ENCODE measurements at places on chromosomes 6 and 20.

GRCh38 chr6:87103977-87104601 is 9.2 kb upstream of the CGA start:
- no peak for DNase-seq

DNA sequence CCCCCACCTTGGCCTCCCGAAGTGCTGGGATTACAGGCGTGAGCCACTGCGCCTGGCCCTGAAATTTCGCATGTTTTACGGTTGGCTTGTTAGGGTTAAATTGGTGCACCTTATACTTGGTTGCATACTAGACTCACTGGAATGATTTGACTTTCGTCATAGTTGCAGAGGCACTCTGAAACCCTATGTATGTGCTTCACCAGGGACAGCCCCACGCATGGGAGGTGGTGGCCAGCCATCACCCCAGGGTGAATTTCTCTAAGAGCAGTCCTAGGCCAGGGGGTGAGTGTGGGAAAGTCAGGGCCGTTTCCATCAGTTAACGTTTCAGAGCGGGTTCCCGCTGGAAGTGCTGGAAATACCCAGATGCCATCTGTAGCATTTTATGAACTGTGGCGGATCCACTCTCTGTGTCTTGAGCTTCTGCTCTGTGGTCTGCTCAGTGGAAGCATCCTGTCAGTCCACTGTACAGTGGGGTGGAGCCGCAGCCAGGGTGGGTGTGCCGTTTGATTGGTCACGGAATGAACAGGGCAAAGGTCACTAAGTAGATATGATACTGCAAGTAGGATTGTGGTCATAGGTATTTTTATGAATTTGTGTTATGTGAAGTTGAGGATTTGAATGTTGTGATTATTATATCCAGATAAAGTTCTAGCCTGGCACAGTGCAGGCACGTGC is 13.2 kb downstream of the DNAJC5 start:
- no peak for DNase-seq

- DNase-seq, result peak; percentile 31
Measured at GRCh38 chr6:149964308-149965193, 808 bp downstream of the ULBP1 start.

DNA sequence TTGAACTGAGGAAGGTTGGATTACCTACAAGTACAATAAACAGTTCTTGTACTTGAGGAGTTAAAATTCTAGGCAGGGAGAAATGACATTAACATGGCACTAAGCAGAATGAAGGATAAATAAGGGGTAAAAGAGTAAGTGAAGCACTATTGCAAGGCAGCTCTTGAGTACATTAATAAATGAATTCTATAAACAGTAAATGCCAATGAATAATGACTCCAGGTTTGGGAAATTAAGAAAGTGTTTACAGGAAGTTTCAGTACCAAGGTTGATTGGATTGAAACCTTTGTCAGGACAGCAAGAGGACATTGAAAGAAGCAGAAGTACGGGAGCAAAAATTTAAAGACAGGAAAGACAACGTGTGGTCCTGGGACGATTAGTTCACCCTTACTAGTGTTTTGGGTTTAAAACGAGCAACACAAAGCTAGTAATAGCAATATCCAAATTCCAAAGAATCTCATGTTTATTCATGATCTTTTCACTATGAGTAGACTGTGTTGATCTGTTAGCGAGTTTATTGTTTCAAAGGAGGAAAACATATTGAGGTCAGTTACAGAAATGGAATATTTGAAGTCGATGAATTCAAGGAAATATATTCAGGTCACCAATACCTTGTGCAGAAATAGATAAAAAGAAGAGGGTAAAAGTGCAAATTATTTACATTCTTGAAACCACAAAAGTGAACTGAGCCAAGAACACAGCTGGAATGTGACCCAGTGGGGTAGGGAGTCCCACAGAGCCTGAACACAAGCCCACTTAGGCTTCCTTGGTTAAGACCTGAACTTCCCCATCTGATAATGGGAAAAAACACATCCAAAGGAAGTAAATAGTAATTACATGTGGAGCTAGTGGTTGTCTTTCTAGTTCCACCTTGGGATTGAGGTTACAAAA is 80.8 kb downstream of the MKKS start:
- no peak for DNase-seq

DNA sequence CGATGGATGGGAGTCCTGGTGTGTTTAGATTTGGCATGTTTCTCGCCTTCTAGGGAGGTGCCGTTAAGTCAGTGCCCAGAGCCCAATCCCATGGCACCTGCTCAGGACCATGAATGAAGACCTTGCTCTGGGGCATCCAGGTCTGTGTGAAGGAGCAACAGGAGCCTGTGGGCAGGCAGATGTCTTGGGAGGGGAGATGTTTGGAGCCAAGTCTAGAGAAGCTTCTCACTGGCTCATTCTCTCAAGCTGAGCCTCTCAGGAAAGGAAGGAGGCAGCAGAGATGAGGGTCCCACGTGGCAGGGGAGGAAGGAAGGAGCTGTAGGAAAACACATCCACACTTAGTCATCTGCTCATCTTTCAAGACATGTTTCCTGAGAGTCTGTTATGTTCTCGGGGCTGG is 9.5 kb upstream of the SIRPB1 start:
- no peak for DNase-seq

DNA sequence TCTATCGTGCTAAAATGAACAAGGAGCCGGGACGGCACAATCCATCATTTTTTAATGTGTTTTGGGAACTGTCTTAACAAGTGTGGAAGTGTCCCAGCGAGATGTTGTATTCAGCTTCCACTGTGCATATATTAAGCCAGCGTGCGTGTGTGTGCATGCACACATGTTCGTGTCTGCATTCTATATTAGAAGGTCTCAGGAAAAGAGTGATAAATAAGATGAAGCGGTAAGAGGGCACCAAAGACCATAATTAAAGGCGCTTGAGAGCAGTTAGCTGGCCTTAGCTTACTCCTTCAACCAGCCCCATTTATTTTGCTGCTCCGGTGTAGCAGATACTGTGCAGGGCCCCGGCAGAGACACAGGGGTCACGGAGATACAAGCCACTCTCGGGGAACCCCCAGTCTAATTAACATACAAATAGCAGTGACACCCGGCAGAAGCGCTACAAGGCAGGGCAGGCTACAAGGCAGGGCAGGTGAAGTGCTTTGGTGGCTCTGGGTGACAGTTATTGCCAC is 206.5 kb upstream of the RREB1 start:
- no peak for DNase-seq

DNA sequence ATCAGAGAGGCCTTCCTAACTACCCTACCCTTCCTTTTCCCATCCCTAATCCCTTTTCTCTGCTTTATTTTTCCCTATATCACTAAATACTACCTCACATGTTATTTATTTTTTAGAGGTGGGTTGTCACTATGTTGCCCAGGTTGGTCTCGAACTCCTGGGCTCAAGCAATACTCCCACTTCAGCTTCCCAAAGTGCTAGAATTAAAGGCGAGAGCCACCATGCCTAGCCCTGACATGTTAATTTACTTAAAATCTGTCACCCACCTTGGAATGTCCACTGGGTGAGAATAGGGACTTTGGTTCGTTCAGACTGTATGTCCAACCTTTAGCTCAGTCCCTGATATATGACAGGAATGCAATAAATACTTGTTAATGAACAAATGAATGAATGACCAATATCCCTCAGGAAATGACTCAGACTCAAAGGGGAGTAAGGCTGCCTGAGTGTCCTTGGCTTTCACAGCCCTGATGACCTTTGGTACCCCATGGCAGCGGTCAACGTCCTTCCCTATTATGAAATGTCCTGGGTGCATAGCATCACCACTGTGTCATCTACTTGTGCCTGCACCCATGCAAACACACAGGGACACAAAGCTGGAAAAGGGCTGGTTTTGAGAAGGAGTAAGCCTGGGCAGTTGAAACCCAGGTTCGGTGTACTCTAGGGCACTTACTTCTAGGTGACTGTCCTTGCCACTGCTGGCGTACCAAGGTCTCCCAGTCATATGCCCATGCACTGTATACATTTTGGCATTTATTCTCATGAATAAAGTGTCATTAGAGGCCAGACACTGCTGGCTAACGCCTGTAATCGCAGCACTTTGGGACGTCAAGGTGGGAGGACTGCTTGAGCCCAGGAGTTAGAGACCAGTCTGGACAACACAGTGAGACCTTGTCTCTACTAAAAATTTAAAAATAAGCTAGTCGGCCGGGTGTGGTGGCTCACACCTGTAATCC is 26.5 kb downstream of the BCL2L1 start:
- no peak for DNase-seq

- DNase-seq, result no peak
Measured at GRCh38 chr6:1601158-1602048, 8.3 kb upstream of the FOXC1 start.

GRCh38 chr6:30121446-30122366 is 8.8 kb upstream of the TRIM31 start:
- DNase-seq, result no peak
